Hypothalamus (tissue), 51 donors: ENCODE measurements at places on chromosomes 4 and X.

GRCh38 chrX:7941390-7942042, 14.3 kb upstream of the PNPLA4 start:
- no peak for DNase-seq

DNA sequence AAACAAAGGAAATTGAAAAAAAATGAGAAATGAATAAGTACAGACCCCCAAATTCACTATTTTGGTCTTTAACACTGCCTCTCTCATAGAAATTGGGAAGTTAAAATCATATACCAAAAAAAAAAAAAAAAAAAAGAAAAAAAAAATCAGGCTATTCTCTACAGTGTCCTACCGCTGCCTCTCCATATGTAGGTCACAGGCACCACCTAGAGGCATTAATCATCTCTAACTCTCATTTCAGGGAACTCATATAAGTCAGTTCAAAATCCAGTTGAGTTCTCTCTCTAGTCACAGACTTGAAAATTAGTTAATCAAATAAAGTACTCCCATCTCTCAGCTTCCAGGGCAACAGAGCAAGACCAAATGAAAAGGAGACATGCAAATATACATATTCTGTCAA, 47.9 kb downstream of the COX18 start:
- DNase-seq = no peak

GRCh38 chr4:149638073-149638472, 177.6 kb downstream of the IQCM start:
- no peak for DNase-seq

DNA sequence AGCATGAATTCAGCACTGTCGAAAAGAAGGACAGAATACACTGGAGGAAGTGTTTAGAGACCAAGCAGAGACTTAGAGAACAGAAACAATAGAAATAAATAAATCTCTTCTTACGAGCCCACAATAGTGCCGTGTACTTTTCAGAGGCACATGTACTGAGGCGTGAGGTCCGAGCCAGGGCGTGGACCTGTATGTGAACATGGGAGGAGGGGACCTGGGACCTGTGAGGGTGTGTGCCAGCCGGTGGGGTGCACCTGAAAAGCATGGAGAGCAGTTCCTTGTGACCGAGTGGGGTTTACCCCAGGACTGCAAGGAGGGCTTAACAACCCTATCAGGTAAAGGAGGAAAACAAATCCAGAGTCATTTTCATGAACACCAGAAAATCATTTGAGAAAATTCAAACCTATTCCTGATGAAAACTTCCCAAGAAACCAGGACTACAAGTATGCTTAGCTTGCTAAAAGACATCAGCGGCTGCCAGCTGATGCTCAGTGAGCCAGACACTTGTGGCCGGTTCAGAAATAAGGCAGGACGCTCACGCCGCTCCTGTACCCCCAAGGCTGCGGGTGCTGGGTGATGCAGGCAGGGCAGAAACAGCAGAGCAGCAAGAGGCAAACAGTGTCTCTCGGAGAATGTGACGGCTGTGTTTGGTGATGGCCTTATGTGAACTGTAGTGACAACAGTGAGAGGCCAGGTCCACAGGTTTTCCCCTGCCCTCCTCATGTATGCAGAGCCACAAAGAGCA, 37.1 kb downstream of the NELFA start:
- no peak for DNase-seq

DNA sequence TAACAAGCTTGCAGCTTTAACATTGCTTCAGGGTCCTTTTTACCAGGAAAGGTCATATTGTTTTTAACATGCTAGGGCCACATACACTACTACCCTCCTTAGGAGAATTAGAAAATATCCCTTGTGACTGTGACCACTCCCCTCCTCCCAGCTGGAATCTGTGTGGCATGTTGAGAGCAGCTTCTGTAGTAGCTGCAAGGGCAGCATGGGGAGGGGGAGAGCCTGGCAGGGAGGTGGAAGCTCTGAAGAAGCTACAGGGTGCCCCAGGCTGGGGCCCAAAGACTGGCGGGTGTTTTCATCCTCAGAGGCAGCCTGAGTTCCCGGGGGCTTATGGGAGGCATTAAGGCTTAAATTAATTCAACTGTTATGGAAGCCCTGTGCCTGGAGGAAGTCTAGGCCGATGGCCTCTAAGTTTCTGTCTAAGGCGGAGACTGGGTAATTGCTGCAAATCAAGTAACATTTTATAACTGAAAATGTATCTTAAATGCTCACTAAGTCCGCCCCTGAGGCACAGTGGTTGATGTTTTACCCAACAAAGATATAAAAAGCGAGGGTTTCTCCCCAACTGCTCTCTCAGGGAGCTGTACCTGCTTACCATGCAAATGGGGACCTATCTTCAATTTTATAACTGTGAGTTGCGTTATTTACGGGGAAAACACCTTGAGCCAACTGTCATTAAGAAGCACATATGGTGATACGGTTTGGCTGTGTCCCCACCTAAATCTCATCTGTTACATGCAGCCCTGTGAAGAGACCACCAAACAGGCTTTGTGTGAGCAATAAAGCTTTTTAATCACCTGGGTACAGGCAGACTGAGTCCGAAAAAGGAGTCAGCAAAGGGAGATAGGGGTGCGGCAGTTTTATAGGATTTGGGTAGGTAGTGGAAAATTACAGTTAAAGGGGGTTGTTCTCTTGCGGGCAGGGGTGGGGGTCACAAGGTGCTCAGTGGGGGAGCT, 37.4 kb upstream of the STS start:
- no peak for DNase-seq

GRCh38 chr4:79241846-79242245, 84.0 kb downstream of the NAA11 start:
- DNase-seq = no peak

- DNase-seq = no peak
These were observed 2702.5 kb downstream of the PCDH7 start for GRCh38 chr4:33422656-33423055.

DNA sequence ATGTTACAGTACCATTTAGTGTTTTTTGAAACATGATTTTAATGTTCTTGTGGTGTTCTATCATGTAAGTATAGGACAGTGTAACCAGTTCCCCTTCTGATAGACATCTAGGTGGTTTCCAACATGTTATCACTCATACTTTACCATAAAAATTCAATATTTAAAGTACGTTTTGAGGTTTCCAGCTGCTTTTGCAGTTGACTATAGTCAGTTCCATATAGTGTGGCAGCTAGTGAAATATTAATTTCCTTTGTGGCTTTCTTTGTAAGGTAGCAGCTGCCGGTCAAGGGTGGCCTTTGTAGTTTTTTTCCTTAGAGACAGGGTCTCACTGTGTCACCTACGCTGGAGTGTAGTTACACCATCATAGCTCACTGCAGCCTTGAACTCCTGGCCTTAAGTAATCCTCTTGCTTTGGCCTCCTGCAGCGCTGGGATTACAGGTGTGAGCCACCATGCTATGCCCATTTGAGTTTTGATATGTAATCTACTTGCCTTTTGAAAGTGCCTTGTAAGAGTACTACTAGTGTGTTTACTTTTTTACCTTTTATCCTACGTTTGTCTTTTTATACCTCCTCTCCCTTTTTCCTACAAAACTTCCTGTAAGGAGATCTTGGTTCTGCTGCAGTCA, 63.0 kb downstream of the ARHGAP10 start:
- no peak for DNase-seq

DNA sequence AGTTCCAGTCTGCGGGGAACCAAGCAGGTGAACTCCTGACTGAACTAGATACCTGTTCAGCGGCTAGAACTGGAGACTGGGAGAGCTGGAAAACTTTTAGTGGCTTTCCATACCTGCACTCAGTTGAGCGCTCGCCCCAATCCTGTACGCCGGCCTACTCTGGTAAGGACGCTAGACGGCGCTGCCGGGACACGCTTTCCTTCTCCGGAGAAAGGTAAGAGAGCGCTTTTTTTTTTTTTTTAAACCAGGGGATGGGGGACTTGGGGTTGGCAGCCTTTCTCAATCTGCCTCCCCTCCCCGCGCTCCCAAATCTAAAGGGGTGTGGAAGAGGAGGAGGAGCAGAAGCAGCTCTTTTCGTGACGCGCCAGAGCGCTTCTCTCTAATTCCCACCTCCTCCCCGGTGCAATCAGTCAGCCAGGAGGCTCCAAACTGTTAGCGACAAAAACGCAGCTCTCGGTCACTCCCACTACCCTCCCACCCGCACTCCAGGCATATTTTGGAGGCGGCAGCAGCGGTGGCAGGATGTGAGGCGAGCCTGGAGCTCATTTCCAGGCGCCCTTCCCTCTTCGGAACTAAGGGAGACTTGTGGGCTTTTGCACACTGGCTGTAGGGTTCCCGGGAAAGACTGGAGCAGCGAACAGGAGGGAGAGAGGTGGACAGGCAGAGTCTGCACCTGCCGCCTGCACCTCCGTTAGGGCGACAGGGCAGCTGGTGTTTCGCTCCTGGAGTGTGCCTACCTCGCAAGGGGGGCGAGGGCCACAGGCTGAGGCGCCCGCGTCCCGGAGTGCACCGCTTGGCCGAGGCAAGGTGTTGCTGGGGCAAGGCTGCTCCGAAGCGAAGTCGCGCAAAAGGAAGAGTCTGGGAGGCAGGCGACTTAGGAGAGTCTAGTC, at the start of gene IL1RAPL2:
Gene IL1RAPL2 (plus strand): TSS at position 409 of the 890 bp plus-strand sequence.
- no peak for DNase-seq

DNA sequence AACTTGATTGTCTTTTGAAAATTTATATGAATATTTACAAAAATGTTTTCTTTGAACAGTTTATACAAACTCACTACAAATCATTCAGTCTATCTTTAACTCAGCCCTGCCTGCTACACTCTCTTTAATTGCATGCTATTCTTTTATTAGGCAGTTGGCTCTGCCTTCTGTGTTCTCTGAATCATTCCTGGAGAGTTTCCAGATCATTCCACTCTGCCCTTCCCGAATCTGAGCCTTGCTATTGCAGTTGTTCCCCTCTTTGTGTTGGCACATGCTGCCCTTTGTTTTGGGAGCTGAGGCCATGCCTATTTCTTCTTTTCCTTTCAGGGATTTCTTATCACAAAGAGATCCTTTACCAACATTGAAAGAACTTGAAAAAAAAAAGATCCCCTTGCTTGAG, 8.7 kb upstream of the TECRL start:
- no peak for DNase-seq

GRCh38 chrX:52504551-52504950, 8.9 kb downstream of the XAGE1A start:
- no peak for DNase-seq

DNA sequence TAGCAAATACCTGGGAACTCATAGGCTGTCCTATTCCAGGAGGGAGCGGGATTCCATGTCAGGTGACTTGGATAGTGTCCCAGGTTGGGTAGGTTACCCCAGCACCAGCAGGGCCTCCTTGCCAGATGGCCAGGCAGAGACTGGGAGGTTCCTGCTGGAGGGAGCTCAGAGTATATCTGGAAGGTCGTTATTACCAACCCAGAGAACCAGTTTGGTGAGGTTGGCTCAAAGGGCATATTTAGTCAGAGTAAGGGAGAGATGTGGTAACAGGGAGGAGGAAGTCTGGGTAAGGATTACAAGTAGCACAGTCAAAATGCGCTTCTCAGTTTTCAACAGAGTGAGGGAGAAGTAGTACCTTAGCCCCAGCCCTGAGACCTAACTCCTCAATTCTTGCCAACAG, 53.3 kb upstream of the LNX1 start:
- no peak for DNase-seq

DNA sequence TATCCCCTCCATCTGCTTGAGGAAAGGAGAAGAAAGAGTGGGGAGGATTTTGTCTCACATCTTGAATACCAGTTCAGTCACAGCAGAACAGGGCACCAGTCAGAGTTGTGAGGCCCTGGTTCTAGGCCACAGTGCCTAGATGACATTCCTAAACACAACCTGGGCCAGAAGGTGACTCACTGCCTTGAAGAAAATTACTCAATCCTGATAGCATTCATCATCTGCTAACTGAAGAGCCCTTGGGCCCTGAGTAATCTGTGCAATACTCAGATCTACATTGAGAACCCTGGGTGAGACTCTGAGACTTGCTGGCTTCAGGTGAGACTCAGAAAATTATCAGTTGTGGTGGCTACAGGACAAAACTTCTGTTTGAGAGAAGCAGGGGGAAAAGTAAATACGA, 20.5 kb upstream of the PRR32 start:
- DNase-seq = no peak

DNA sequence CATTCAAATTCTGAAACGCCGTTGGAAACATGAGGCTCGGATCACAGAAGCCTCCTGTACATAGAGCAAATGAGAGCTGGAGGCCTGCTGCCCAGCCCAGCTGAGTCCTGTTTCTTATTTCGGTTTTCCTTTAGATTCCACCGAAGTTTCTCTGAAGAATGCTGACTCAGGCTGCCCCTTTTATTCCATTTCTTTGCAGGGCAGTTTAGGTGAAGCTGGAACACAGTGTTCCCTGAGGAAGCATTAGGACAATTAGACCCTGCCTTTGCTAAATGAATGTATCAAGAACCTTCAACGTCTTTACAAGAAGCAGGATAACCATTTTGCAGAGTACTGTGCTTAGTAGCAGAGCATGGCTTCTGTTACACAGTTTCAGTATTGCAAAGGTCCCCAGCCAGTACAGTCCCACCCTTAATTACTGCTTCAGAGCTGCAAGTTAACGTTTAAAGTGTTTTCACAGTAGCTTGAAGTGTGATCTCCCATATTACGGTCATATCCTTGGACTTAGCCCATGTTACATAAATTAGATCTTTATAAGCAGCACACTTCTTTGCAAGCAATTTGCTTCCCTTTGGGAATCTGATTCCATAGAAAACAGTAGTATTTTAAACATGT, 117.0 kb downstream of the TBL1X start:
- DNase-seq = no peak

DNA sequence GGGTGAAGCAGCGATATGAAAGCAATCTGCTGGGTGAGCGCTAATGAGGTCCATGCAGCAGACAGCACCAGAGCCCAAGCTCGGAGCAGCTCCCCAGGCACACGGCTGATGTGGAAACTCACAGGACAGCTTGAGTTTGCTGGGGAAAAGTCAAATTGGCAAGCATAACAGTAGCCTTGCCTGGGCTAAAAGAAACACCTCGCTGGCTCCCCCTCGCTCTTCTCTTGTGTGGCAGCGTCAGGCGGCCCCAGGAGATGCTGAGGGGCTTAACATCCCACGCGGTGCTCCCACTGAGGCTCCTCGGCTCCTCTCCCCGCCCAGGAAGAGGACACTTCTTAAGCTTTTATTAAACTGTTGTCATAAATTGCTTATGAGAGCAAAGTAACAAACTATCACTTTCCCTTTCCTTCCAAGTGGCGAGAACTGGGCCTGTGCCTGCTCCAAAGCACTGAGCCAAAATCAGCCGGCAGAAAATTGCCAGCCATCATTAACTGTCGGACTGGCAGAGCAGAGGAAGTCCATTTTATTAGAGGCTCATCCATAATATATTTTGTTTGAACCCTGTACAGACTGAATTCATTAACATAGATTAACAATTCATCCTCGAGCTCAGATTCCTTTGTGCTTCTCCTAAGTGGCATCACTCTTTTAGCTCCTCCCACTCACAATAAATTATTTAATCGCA, 111.4 kb downstream of the TSPAN5 start:
- peak; percentile 42 for DNase-seq

- DNase-seq = no peak
These were observed 61.2 kb upstream of the CAMK2D start for GRCh38 chr4:113822555-113823290.

DNA sequence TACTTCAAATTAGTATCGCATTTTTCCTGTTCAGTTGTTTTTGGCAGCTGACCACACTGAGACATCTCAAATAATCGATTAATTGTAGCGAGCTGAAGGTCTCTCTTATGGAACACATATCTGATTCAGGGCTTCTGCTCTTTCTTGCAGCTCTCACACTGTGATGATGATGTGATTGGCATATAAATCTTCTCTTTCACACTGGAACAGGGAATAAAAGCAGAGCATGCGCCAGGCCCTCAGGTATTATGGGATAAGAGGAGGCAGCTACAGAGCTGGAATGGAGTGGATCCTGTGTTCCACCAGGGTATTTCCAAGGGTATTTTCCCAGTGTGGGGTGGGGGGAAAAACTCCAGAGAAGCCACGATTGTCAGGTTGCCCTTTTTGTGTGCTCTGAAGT, 265.4 kb upstream of the CASK start:
- DNase-seq = no peak
